Gastroesophageal sphincter (tissue), 4 donors: ENCODE measurements at places on chromosomes 6 and 20. TPM values are rescaled to one million over a fixed set of nuclear protein-coding genes. Genes with fewer than 3 reads are reported as not detected.
A peak's percentile ranks its signal among the peaks of the same experiment; 100 is the strongest.

- no peak for ATAC-seq
Measured at GRCh38 chr20:24964506-24964840, 15.4 kb downstream of the CST7 start.

Gene RAB32
- total RNA-seq, result 23.0 TPM

GRCh38 chr20:12916699-12917098, 92.1 kb upstream of the SPTLC3 start:
- no peak for ATAC-seq

- ATAC-seq, result no peak
Measured at GRCh38 chr6:170185175-170185978, 105.5 kb downstream of the DLL1 start.

Gene HAO1
- not detected for total RNA-seq

Gene KCNK15
- total RNA-seq, result 1.9 TPM

DNA sequence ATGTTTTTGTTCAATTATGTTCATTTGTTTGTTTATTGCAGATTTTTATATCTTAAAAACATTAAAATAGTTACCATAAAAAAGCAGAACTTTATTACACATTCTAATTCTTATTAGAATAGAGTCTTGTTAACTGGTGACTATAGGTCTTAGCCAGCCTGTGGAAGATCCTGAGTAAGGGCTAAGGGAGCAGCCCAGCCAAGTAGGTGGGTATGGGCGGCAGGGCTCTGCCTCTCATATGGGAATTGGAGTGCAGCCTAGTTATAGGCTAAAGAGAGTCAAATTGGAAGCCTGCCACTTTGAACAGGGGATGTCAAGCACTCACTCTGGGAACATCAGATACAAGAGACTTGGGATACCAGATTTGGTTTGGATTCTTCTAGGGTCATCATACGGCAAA, 10.5 kb upstream of the HSF2 start:
- ATAC-seq, result no peak

Gene PHACTR1
- 27.3 TPM for total RNA-seq

Gene ARHGAP40
- total RNA-seq, result not detected

Gene NOX3
- total RNA-seq, result not detected

Gene AVP
- total RNA-seq, result not detected

DNA sequence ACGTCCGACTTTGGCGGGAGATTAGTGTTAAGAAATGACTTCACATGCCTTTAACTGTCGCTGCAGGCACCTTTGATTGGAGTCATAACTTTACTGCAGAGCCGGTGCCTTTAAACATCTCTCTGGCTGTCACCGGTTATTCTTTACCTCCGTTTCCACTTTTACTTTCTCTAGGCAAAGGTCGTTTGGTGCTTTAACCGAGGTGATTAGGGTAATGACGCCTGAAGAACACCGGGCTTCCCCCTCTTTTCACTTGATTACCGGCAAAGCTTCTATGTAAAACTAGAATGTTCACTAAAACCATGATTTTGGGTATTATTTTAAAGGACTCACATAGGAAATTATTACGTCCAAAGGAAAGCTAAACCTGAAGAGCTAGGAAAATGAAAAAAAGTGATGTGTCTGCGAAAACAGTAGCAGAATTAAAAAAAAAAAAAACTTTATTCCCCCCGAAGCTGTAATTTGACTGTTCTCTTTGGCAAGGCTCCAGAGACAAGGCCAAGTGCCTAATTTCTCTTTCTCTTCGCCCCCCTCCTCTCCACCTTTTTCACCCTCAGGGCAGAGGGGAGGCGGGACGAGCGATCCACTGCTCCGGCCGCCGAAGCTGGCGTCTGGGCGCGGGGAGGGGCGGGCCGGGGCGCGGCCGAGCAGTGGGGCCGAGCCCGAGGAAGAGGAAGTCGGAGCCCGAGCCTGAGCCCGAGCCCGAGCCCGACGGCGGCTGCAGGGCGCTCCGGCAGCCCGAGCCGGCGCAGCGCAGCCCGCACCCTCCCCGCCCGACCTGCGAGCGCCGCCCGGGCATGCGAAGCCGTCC, at the start of gene PLEKHG1:
Gene PLEKHG1, plus strand, starts transcription at position 687 of the 811 bp plus-strand sequence. CDS start 133,797 bp downstream, outside the sequence.
- peak; percentile 90 for ATAC-seq

GRCh38 chr6:15411766-15412165, 165.9 kb downstream of the JARID2 start:
- no peak for ATAC-seq

Gene CCM2L
- 3.0 TPM for total RNA-seq

GRCh38 chr6:133814797-133815196, 74.1 kb upstream of the TCF21 start:
- ATAC-seq, result peak; percentile 77

- no peak for ATAC-seq
Measured at GRCh38 chr6:144823131-144823530, 538.0 kb downstream of the UTRN start.

DNA sequence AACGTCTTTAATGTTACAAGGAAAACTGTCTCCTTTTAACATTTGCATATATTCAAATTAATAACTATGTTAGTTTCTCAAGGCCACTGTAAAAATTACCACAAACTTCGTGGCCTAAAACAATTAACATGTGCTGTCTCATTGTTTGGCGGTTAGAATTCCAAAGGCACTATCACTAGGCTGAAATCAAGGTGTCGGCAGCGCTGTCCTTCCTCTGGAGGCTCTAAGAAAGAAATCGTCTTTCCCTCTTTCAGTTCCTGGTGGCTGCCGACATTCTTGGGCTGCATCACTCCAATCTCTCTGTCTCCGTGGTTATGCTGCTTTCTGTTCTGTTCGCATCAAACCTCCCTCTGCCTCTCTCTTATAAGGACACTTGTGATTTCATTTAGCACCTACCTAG, 4.2 kb downstream of the TPD52L1 start:
- ATAC-seq, result no peak

Gene OOEP
- not detected for total RNA-seq

DNA sequence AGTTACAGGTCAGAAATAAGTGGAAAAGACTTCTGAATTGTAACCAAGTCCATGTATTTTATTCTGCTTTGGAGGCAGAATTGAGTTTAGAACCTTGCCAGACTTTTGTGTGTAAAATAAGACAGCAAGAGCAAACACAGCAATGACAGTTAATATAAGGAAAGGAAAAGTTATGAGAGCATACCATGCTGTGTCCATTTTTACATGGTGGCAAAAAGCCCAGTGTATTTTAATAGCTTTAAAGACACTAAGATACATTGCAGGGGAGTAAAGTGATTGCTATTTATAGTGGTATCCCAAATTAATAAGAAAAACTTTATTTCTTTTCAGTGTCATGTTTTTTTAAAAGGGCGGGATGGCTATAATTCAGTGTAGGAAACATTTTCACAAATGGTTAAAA, 45.2 kb downstream of the CDC5L start:
- no peak for ATAC-seq

DNA sequence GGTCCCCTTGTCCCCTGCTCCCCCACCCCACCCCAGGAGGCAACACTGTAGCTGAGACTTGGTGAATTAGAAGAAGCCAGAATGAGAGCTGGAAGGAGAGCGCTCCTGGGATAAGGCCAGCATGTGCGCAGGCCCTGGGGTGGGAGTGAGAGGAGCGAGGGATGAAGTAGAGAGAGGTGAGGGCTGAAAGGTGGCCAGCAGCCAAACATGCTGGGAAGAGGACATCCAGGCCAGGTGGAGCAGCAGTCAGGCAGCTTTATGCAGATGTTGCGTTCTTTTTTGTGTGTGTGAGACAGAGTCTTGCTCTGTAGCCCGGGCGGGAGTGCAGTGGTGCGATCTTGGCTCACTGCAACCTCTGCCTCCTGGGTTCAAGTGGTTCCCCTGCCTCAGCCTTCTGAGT, 2.2 kb upstream of the BPIFB1 start:
- ATAC-seq, result no peak

Gene PGC
- not detected for total RNA-seq

Gene CNKSR3
- 17.4 TPM for total RNA-seq

Gene POM121L2
- not detected for total RNA-seq

DNA sequence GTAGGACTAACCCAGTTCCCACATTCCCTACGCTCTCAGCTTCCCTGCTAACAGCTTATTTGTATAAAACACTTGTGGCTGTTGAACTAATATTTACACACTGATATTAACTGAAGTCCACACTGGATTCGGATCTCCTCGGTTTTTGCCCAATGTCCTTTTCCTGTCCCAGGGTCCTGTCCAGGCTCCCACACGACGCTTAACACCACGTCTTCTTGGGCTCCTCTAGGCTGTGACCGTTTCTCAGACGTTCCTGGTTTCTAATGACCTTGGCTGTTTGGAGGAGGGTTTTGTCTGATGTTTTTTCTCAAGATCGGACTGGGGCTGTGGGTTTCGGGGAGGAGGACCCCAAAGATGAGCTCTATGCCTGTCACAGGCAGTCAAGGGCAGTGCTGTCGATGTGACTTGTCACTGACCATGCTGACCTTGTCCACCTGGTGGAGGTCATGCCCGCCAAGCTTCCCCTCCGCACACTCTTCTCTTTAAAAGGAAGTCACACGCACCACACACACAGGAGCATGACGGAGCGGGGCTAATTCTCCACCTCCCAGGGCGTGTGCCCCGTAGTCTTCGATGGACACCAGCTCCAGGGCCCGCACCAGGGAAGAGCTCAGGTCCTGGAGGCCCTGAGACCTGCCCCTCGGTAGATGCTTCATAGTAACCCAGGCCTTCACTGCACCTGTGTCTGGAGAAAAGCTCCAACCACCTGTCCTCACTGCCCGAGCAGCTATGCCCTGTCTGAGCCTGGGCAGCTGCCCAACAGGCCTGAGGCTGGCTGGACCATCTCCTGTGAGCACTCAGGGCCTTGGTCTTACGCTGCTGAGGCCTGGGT, 72.0 kb downstream of the TTLL2 start:
- ATAC-seq, result no peak

DNA sequence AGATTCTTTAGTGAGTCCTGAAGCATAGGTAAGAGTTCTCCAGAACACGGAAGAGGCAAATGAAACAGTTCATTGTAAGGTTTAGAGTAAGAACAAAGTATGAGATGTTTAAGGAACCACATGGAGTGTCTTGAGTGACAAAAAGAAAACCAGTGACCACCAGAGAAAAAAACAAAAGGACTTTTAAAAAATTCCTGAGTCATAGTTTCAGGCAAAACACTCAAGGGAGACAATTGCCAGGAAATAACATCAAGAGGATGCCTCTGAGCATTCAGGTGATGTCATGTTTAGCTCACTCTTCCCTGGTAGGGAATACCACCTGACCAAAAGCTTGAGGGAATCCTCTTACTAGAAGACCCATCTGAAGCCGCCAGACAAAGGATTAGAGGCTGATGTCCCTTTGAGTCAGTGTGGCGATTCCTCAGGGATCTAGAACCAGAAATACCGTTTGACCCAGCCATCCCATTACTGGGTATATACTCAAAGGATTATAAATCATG, 110.3 kb downstream of the COL19A1 start:
- no peak for ATAC-seq

DNA sequence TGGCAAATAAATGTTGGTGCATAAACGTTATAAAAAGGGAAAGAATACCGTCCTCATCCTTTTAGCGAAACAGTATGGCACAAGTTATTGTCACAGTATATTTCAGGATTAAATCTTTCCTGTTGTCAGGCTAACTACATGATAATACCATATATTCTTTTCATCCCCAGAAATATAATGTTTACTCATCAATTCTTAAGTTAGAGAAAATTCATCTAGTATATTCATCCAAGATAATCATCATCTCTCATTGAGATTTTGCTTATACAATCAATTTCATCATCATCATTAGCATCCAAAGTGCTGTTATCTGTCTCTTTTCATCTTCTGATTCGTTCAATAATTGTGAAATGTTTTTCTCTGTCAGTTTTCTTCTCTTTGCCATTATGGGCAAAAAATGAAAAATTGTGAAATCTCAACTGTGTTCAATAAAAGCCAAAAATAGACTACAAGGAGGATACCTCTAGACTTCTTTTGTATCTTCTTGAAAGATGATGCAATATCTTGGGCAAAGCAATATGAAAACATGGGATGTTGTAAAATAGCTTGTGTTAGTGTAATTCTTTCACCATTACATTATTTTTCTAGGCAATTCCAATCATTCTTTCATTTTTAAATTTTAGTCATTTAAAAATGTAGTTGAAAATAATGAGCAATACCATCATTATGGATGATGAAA, 2.6 kb downstream of the SPACA1 start:
- ATAC-seq, result no peak

Gene GGTLC1
- total RNA-seq, result not detected

Gene LY6G6C
- total RNA-seq, result not detected

- peak; percentile 66 for ATAC-seq
Measured at GRCh38 chr6:7145885-7146828, 38.4 kb downstream of the RREB1 start.

- ATAC-seq, result no peak
Measured at GRCh38 chr20:59729506-59729905, 125.2 kb downstream of the PHACTR3 start.

DNA sequence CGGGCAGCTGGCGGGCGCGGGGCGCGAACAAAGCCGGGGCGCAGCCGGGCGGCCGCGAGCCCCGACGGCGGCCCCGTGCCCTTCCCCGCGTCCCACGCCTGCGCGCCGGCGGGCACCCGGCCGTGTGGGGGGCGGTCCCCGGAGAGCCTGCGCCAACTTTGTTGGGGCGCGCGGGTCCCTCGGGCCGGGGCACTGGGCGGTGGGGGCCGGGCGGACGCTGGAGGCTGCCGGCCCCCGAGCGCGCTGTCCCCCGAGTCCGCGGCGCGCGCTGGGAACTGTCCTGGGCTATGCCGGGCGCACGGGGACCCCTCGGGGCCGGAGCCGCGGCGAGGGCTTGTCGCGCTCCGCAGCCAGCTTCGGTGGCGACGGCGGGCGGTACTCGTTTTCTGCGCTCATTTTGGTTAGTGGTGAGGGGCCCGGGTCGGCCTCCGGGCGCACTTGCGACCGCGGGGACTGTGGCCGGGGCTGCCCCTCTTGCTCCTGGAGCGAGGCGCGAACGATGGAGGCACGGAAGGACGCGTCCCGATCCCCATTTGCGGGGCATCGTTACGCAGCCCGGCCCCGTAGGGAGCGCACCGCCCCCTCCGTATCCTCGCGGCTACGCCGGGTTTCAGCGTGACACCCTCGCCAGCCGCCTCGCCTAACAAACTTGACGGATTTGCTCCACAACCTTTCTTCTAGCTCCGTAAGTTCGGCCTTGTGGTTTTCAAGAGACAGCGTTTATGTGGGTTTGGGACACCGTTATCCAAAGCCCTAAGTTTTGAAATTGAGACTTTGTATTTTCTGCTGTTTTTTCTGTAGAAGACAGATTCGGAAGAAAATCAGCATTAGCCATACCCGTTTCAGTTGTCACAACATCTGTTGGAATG, 622 bp downstream of the SS18L1 start:
- peak; percentile 34 for ATAC-seq

DNA sequence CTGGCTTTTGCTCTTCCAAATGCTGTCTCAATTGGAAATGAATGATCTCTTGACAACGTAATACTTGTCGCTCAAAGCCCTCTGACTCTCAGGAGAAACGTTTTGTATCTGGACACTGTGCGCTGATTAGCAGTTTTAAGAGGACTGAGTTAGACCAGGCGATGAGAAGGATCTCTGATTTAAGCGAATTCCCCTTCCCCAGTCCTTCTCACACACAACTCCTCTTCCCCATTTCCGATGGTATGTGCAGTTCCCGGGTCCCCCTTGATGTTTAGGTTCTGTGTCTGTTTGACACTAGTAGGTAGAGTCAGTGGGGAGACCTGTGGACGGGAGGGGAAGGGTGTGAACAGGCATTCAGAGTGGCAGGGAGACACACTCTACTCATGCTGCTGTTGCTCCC, 2.5 kb downstream of the ZDHHC14 start:
- ATAC-seq, result no peak

GRCh38 chr6:28543651-28544610, 18.2 kb downstream of the GPX5 start:
- ATAC-seq, result no peak
